Renal pelvis (tissue), 12 donors: ENCODE measurements at places on chromosomes 3 and 15.

- DNase-seq, result no peak
Measured at GRCh38 chr3:73114711-73115110, 53.3 kb downstream of the EBLN2 start.

- DNase-seq, result no peak
Measured at GRCh38 chr3:170410428-170411029, 8.1 kb upstream of the CLDN11 start.

- DNase-seq, result no peak
Measured at GRCh38 chr3:133753107-133753778, 7.0 kb downstream of the TF start.

DNA sequence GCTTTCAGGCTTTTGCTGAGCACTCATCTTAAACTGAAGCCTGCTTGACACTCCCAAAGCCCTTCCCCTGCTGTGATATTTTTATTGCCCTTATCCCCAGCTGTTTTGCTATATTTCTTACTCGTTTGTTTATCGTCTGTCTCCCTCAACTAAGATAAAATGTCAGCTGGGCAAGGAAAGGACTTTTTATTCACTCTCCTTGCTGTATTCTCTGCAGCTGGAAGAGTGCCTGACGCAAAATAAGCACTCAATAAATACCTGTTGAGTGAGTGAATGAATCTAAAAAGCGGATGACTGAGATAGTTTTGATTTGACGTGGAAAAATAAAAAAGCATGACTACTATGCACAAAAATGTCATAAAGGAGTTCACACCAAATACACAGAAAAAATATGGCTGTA, 84.8 kb upstream of the POMGNT2 start:
- no peak for DNase-seq

GRCh38 chr3:196166741-196167140, 44.5 kb downstream of the ZDHHC19 start:
- DNase-seq, result no peak
